CD4-positive, alpha-beta T cell (primary cell): ENCODE measurements at places on chromosomes 5 and 9. TPM values are rescaled to one million over a fixed set of nuclear protein-coding genes. Genes with fewer than 3 reads are reported as not detected.

- H3K27ac ChIP-seq = no peak overlapping the region
- no peaks in the 10 kb centered on the region for H3K27me3 ChIP-seq
- no peak for DNase-seq
- H3K4me3 ChIP-seq = no peak overlapping the region
- H3K4me1 ChIP-seq = no peaks in the 10 kb centered on the region
- no peaks in the 10 kb centered on the region for H3K36me3 ChIP-seq
Measured at GRCh38 chr9:6673326-6674025, 27.9 kb upstream of the GLDC start.

GRCh38 chr9:79131246-79131774 is 440.5 kb upstream of the TLE4 start:
- H3K4me3 ChIP-seq = no peak overlapping the region
- no peak for DNase-seq
- no peaks in the 10 kb centered on the region for H3K27me3 ChIP-seq
- no peaks in the 10 kb centered on the region for H3K36me3 ChIP-seq

DNA sequence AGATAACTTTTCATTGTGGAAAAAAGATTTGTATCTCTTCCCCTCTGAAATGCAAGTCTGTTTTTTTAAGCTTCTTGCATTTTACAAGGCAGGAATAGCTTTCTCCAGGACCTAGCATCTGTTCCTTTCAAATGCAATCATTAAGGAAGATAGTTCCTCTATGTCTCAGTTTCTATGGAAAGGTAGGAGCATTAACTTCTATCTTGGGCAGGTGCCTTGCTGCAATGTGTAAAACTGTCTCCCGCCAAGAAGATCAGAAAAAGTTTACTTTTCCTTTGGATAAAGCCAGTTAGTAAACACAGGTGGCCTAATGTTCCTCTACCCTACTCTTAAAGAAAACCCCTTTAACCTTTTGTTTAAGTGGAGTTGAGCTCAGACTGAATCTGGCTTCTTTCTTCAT is 560.6 kb upstream of the CYLC2 start:
- H3K4me3 ChIP-seq = no peak overlapping the region
- H3K36me3 ChIP-seq = no peaks in the 10 kb centered on the region
- no peaks in the 10 kb centered on the region for H3K27me3 ChIP-seq
- H3K4me1 ChIP-seq = no peaks in the 10 kb centered on the region
- H3K27ac ChIP-seq = no peak overlapping the region

DNA sequence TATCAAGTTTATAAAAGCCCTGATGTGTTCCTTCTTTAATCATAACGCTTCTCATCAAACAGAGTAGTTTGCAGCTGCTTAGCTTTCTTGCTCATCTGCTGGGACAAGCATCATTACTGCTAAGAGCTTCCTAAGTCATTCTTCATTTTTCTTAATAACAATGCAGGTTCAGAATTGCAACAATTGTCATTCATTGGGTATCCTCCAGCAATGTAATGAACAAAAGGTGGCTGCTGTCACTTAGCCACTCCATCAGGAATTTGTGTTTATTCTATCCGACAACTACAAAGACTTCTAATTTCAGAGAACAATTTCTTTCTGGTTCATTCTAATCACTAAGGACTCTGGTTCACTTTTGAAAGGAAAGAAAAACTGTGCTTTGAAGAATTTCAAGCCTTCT is 836.7 kb upstream of the CDH10 start:
- H3K27me3 ChIP-seq = no peaks in the 10 kb centered on the region
- no peak overlapping the region for H3K27ac ChIP-seq
- no peak overlapping the region for H3K4me3 ChIP-seq
- no peaks in the 10 kb centered on the region for H3K4me1 ChIP-seq
- no peak for DNase-seq

- H3K27me3 ChIP-seq = no peaks in the 10 kb centered on the region
- DNase-seq = no peak
- H3K36me3 ChIP-seq = no peaks in the 10 kb centered on the region
- H3K4me3 ChIP-seq = no peak overlapping the region
- H3K27ac ChIP-seq = no peak overlapping the region
Measured at GRCh38 chr5:177096162-177097015, 9.7 kb downstream of the FGFR4 start.

- H3K27me3 ChIP-seq = no peaks in the 10 kb centered on the region
- DNase-seq = no peak
- peaks cover 17% of the 10 kb centered on the region for H3K4me1 ChIP-seq
- peaks cover 30% of the 10 kb centered on the region for H3K36me3 ChIP-seq
Measured at GRCh38 chr5:79990205-79990597, 861 bp downstream of the MTX3 start.

DNA sequence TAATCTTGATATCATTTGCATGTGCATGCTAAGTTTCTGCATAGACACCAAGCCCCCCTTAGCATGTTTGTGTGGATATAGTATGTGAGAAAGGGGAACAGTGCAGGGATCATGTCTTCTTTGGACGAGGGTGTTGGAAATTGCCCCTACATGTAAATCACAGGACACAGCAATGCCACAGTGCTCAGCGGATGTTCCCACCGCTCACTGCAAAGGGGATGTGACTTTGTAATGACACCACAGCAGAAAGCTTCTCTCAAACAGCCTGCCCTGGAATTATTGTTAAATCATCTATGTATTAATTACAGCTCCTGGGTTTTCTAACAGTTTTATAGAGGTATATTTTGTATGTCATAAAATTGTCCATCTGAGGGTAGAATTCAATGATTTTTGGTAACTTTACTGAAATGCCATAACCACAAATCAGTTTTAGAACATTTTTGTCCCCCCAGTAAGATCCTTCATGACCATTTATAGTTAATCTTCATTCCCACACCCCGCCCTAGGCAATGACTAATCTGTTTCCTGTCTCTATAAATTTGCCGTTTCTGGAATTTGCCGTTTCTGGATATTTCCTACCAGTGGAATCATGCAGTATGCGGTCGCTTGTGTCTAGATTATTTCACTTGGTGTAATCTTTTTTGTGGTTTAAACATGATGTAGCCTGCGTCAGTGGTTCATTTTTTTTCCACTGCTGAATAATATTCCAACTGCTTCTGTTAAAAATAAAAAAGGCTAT is 648.5 kb upstream of the WWC1 start:
- no peak overlapping the region for H3K4me3 ChIP-seq
- no peaks in the 10 kb centered on the region for H3K36me3 ChIP-seq
- DNase-seq = no peak
- no peaks in the 10 kb centered on the region for H3K27me3 ChIP-seq

DNA sequence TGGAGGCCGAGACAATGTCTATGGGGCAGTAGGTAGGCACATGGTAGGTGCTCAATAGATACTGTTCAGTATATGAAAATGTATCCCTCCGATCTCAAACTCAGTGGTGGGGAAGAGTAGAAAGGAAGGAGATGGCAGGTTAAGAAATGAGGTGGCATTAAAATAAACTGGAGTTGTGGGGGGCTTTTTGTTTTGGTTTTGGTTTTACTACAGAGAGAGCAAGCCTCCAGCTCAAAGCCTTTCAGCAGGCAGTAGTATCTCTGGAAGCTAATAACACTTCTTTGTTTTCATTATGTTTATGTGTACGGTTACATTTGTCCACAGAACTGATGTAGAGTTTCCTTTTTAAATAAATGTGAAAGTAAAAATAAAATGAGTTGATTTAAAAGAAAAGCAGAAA is 8.6 kb downstream of the MFAP3 start:
- H3K27ac ChIP-seq = no peak overlapping the region
- no peaks in the 10 kb centered on the region for H3K27me3 ChIP-seq
- peaks cover 11% of the 10 kb centered on the region for H3K4me1 ChIP-seq
- H3K4me3 ChIP-seq = no peak overlapping the region
- H3K36me3 ChIP-seq = peaks cover 19% of the 10 kb centered on the region
- no peak for DNase-seq

The ADAMTSL2 gene
- 1.3 TPM for total RNA-seq

- DNase-seq = no peak
- no peak overlapping the region for H3K27ac ChIP-seq
- H3K4me3 ChIP-seq = no peak overlapping the region
- no peaks in the 10 kb centered on the region for H3K4me1 ChIP-seq
- H3K36me3 ChIP-seq = no peaks in the 10 kb centered on the region
- no peaks in the 10 kb centered on the region for H3K27me3 ChIP-seq
Measured at GRCh38 chr5:37906416-37906815, 66.6 kb upstream of the GDNF start.

DNA sequence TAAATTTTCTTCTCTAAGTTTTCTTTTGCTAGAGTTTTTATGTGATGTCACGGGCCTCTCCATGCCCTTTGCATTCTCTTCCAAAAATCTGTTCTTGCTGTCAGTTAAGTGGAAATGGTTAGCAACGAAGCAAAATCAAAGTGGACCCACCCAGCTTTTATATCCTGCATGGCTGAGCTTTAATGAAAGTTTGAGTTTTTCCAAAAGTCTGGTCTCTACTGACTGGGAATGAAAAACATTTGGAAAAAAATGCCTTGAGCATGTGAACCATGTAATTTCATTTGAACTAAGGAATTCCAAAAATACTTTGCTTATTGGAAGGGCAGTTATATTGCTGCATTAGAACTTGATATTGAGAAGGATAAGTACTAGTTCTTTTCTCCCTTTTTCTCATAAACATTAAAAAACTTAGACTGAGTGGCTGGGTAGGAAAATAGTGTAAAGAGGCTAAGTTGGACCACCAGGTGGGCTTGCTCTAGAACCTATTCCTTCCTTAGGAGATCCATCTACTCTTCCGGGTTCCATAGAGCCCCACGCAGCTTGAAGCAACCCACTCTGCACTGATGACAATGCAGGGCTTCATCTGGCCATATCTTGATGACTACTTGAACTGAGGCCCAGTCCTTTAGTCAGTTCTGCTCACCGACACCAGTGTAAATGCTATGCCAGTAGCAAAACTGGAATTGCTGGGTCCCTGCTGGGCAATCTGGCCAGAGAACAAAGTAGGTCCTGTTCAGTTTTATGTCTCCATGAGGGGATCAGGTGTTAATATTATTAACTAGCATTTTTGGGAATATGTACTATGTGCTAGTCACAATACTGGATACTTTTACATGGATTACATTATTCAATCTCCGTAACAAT is 17.4 kb upstream of the RIC1 start:
- H3K4me3 ChIP-seq = no peak overlapping the region
- no peaks in the 10 kb centered on the region for H3K27me3 ChIP-seq
- no peaks in the 10 kb centered on the region for H3K36me3 ChIP-seq
- peaks cover 4% of the 10 kb centered on the region for H3K4me1 ChIP-seq

The GMCL2 gene
- not detected for total RNA-seq

DNA sequence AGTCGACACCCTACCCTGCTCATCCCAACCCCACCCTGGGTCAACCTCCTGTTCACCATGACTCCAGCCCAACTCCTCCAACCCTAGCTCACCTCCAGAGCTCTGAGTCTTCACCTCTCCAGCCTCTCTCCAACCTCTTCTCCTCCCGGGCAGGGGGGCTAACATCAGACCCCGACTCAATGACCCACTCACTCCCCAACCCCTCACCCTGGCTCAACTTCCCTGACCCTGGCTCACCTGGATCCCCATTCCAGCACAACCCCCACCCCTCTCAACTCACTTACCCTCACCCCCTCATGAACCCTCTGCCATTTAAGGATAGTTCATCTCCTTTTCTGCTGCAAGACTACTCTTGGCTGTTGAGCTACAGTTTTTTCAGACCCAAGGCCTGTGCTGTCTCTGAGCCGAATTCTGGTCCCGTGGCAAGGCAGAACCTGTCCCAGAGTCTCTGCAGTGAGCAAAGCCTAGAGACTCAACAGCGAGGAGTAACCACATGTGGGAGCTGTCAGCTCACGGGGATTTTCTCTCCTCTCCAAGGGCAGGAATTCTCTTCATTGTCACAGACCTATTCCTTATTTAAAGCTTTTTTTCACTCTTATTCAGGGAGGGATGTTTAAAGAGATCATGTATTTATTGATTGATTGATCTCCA is 29.8 kb downstream of the ANKRD33B start:
- no peak for DNase-seq
- peaks cover 8% of the 10 kb centered on the region for H3K4me1 ChIP-seq
- H3K36me3 ChIP-seq = no peaks in the 10 kb centered on the region

The PCDHB14 gene
- not detected for total RNA-seq

DNA sequence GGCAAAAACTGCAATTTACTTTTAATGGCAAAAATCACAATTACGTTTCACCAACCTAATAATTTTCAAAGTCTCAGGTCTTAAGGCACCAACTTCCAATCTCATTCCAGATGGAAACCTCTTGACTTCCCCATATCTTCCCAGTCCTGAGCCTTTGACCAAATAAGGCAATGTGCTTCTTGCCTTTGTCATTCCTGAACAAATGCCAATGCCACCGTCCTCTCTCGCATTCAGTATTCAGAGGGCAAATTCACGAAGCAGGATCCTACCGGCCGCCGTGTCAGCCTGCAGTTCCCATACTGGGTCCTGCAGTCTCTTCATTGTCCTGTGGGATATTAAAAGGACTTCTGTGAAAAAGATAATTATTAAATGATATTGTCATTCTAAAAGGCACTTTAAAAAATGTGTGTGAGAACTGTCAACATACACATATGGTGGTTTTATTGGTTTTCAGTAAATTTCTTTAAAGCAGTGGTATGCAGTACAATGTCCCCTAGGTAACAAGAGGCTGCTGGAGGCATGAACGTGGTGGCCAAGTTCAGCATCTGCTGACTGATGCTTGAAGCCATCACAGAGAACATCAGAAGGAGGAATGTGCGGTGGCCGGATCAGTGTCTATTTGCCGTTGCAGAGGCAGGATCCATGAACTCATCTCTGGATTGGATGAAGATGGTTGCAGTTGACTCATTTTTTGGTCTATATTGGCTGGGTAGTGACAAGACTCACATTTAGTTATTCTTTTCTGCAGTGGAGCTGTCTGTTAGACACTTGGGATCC is 101.4 kb upstream of the IRX4 start:
- DNase-seq = no peak
- no peaks in the 10 kb centered on the region for H3K4me1 ChIP-seq
- H3K36me3 ChIP-seq = no peaks in the 10 kb centered on the region
- H3K27me3 ChIP-seq = no peaks in the 10 kb centered on the region
- H3K4me3 ChIP-seq = no peak overlapping the region

DNA sequence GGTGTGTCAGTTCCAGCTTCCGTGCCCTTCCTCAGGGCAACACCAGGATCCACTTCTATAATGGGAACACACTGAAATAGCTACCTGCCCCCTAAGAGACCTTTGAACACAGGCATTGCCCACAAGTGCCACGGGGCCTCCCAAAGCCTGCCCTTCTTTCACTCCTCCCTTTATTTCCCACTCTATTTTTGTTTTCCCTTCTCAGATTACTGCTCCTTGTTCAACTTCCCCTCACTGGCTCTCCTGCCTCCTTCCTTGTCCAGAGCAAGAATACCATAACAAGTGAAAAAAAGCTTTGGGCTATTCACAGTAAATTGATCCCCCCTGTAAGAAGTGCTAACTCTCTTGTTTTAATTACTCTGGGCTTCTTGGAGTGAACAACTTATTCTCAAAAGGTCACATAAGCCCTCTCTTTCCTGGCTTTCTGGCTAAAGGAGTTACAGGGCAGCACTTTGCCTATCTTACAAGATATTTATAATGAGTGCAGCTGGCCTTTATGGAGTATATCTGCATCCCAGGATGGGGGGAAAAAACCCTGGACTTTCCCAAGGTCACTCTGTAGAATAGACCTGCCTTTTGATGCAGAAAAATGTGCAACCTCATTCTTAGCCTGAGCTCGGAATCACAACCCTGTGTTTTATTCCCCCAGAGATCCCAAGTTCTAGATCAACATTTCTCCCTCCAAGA is 11.3 kb downstream of the CTXN3 start:
- no peak overlapping the region for H3K4me3 ChIP-seq
- no peaks in the 10 kb centered on the region for H3K4me1 ChIP-seq
- no peaks in the 10 kb centered on the region for H3K36me3 ChIP-seq
- no peak overlapping the region for H3K27ac ChIP-seq
- no peak for DNase-seq
- H3K27me3 ChIP-seq = no peaks in the 10 kb centered on the region

- H3K4me3 ChIP-seq = no peak overlapping the region
- no peak for DNase-seq
- no peaks in the 10 kb centered on the region for H3K36me3 ChIP-seq
- no peaks in the 10 kb centered on the region for H3K27me3 ChIP-seq
- no peak overlapping the region for H3K27ac ChIP-seq
- H3K4me1 ChIP-seq = no peaks in the 10 kb centered on the region
Measured at GRCh38 chr5:24823625-24824024, 178.8 kb upstream of the CDH10 start.
